Epithelial cell of proximal tubule (primary cell): ENCODE measurements at places on chromosomes 13 and 19.
A peak's percentile ranks its signal among the peaks of the same experiment; 100 is the strongest.

DNA sequence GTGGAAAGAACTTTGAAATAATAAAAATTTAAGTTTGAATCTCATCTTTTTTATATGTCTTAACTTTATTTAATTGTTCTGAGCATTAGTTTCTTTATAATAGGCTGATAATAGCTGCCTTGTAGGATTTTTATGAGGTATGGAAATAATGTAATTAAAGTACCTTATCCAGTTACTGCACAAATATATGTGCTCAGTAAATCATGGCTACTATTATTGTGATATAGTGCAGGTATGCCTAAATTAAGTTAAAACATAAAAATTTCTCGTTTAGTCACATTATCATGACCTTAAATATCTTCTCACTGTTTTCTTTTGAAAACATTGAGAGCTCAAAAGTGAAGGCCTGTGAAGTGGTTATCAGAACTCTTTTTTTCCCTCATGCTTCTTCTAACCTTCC lies 62.9 kb downstream of the NDFIP2 start:
- DNase-seq: no peak

- DNase-seq: no peak
These were observed 294.9 kb downstream of the DLEU7 start for GRCh38 chr13:50548586-50548985.

DNA sequence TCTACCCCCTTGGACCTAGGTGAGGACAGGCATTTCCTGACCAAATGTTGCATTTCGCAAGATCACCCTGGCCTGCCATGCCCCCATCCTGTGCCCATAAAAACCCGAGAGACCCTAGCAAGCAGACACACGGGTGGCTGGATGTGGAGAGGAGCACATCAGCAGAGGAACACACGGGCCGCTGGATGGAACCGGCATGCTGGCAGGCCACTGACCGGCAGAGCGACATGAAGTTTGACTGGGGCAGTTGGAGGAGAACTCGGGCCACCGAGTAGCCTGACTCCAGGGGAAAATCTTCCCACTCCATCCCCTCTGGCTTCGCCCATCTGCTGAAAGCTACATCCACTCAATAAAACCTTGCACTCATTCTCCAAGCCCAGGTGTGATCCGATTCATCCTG lies 329.3 kb downstream of the FGF9 start:
- no peak for DNase-seq

DNA sequence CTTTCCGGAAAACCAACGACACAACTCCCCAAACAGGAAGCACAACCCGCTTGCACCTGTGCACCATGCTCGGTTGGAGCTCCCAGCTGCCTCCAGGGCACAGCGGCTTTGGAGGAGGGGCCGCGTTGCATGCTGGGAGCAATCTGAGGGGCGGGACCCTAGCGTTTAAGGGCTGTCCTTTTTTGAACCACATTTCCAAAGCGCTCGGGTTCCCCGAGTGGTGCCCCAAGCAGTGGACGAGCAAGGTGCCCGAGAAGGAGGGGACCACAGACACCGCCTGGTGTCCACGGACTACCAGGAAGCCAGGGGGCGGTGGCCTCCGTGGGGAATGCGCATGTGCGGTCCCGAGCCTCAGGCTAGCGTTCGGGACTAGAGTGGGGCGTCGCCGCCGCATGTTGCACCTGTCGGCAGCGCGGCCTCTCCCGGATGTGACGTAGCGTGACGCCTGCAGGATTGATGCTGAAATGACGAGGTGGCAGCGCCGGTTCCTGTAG lies 11.9 kb upstream of the ZNF57 start:
- no peak for DNase-seq

DNA sequence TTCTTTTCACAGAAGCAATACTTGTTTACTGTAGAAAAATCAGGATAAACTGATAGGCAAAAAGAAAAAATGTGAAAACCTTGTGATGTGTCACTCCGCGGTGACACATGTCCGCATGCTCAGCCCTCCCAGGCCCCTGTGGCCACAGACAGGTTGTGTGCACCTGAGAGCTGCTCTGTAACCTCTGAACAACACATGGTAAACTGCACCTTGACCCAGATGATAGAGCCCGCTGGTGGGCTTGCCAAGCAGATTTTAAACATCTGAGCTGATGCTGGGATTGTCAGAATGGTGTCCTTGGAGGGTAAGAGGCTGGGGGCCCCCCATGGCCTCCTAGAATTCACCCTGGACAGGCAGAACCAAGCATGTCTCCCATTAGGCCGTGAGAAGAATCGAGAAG lies 33.8 kb downstream of the DHRS12 start:
- DNase-seq: no peak

- no peak for DNase-seq
These were observed 1276.3 kb downstream of the SLITRK1 start for GRCh38 chr13:82606008-82606407.

- DNase-seq: no peak
These were observed 34.7 kb upstream of the ESD start for GRCh38 chr13:46831588-46832194.

GRCh38 chr13:111661776-111662175 lies 341.3 kb downstream of the TEX29 start:
- no peak for DNase-seq

- no peak for DNase-seq
These were observed 17.3 kb downstream of the RHPN2 start for GRCh38 chr19:33047422-33047821.

DNA sequence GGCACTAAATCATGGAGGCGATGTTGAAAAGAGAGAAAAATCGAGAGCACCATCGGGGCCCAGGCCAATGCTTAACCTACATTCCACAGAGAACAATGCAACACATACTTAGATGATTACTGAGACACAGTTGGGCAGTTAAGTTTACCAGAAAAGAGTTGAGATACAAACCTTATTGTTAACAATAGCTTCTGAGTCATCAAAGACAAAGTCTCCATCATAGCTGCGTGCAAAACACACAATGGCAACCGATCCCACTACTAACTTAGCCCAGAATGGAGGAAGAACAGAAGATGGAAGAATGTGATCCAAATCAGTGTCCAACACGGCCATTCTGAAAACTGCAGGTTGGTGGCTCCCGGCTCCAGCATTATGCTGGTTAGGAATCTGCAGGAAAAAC lies 6.2 kb downstream of the TMTC4 start:
- DNase-seq: no peak

GRCh38 chr13:44079413-44080205 lies 199.9 kb downstream of the LACC1 start:
- no peak for DNase-seq

DNA sequence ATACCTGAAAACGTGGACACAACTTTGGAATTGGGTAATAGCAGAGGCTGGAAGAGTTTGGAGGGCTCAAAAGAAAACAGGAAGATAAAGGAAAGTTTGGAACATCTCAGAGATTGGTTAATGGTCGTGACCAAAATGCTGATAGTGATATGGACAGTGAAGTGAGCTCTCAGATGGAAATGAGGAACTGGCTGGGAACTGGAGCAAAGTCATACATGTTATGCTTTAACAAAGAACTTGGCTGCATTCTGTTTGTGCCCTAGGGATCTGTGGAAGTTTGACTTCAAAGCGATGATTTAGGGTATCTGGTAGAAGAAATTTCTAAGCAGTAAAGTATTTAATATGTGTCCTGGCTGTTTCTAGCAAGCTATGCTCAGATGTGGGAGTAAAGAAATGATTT lies 136.2 kb downstream of the DNAJC3 start:
- no peak for DNase-seq

DNA sequence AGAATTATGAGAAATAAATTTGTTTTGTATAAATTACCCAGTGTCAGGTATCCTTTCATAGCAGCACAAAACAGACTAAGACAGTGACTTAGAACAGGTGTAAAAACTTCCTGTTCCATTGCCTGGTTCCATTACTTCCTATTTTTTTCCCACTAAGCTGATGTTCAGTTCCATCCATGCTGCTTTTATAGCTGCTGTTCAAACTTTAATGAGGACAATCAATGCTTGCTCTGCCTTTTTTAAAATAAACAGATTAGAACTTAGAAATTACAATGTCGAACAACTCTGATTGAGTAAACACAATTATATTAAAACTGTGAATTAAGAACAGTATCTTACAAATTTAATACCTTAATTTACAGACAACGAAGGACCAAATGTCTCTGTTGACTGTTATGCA lies 818.9 kb downstream of the OLFM4 start:
- DNase-seq: no peak

DNA sequence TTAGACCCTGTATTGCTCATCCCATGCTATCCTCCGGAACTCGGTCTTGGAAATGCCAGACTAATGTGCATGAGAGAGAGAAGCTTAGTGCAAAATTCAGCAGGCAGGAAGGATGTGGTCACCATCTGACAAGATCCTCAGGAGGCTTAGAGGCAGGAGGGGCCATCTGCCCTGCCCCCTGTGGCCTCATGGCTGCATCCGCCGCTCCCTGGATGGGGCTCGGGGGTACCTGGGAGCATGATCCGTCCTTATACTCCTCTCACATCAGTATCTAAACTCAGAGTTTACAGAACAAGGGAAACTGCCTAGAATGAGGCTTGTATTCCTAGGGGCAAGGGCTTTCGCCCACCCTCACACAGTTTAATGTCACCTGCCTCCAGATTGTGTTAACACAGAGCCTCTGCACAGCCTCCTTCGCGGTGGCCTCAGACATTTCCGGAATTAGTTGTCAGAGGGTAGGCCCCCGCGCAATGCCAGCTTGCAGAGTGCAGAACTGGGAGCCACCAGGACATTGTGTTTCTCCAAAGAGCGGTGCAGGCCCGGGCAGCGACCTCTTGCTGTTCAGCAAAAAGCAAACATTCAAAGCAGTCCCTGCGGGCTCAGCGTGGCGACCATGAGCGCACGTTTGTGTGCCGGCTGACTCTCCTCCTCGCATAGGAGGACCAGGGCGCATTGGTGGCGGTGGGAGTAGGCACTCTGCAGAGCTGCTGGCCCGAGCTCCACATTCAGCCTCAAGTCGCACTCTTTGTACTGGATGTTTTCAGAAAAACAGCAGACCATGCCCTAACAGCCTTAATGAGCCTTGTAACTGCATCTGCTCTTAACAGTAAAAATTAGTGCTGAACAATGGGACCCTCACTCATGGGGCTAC lies 39.1 kb downstream of the GPR12 start:
- DNase-seq: no peak

- DNase-seq: no peak
These were observed 559 bp upstream of the SSBP4 start for GRCh38 chr19:18418483-18419194.

GRCh38 chr13:45042539-45042938 lies 53.2 kb downstream of the GPALPP1 start:
- no peak for DNase-seq

- no peak for DNase-seq
These were observed 4.8 kb downstream of the TNFSF9 start for GRCh38 chr19:6535558-6536137.

- DNase-seq: no peak
These were observed 189.4 kb upstream of the RNF113B start for GRCh38 chr13:98366443-98366842.

GRCh38 chr13:40784540-40784939 lies 4.9 kb upstream of the SLC25A15 start:
- DNase-seq: peak; percentile 22

DNA sequence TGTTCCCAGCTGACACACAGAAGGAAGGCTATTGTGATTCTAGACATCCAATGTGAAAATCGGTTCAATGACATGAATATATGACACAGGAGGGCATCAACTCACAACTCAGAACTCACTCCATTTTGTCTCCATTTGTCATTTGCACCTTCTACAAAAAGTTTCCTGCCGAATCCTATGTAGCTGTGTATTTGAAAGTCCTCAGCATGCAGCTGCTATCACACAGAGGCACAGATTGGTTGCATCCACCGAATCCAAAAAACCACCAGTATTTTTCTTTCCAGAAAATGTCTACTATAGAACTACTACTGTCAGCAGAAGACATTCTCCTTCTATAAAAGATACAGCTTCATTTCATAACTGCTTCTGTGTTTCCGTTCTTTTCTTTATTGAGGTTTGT lies 13.3 kb downstream of the PCDH9 start:
- no peak for DNase-seq

DNA sequence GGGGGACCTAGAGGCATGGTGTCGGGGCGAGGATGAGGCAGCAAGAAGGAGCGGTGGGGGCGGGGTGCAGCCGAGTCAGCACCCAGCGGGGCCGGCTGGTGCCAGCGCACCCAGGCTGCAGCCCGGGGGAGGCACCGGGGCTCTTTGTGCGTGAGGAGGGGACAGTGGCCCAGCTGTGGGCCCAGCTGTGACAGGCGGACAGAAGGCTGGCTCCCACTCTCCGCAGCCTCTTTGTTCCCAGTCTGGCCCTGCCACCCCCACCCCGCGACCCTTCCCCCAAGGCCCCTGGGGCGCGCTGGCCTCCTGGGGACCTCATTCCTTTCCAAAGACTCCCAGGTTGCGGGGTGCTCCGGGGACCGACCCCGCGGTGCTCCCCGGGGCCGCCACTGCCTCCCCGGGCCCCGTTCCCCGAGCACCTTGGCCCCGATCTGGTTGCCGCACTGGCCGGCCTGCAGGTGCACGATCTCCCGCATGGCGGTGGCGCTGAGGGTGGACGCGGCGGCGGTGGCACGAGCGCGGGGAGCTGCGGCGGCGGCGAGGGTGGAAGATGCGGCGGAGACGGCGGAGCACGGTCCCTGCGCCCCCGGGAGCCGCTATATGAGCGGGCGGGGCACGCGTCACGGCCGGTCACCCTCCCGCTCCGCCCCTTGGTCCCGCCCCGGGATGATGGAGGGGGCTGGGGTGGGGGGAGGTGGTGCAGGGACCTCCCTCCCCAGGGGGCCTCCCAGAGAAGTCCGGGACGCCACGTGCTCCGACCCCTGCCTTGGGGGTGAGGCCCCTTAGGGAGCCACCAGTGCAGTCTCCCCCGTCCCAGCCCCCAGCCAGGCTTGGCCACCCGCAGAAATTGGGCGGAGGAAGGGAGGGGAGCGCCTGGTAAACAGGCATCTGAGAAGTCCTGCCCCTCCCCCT lies at the start of gene TUBB4A:
TSS of gene TUBB4A (minus strand) at position 570 of the 909 bp plus-strand sequence. CDS start at position 473, 97 bp downstream.
- DNase-seq: no peak

DNA sequence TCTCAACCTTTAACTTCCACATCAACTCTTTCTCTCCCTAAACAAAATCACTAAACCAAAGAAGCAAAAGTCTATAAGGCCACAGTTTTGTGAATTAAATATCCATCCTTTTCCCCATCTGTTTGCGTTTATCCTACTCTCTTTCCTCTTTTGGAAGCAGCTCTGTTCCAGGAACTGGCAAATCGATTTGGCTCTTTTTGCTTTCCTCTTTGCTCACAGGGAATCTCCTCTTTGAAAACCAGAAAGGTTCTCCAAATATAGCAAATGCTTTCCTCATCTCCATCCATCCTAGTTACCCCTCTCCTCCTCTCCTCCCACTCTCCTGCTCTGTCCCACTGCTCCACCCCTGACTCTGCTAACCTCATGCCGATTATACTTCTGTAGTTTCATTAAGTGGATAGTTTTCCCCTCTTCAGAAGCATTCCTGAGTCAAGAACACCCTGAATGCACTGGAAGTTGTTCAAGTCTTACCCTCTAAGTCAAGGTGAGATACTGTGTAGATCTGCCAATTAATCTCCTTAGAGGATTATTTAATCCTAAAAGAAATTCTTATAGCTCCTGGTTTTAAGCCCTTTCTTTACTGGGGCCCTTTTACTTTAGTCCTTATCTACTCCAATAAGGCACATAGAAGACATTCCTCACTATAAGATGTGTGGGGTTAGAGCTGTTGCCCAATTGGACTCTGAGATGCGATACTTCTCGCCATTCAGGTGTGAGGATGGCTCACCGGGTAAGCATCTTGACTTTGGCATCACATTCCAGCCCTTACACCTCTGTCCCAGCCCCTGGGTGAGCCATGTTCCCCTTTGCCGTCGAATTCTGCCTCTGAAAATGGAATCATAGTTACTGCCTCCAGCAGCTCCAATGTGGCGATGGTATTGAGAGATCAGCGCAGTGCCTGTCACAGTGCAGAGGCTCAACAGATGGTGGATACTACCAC lies 67.6 kb downstream of the COL4A2 start:
- DNase-seq: no peak
